Spinal cord (tissue), 10 donors: ENCODE measurements at places on chromosomes 16 and 17. TPM values are rescaled to one million over a fixed set of nuclear protein-coding genes. Genes with fewer than 3 reads are reported as not detected.

EMC8 gene
- 13.0 TPM for total RNA-seq

NPIPA7 gene
- total RNA-seq = 3.2 TPM

UNC13D gene
- total RNA-seq = 4.0 TPM

GRCh38 chr17:76567634-76568432 lies 17.8 kb downstream of the ST6GALNAC2 start:
- DNase-seq = no peak
- H3K36me3 ChIP-seq = peaks cover 36% of the 10 kb centered on the region
- peaks cover 59% of the 10 kb centered on the region for H3K4me1 ChIP-seq
- H3K27me3 ChIP-seq = no peaks in the 10 kb centered on the region
- no peak overlapping the region for H3K4me3 ChIP-seq
- no peak overlapping the region for H3K27ac ChIP-seq

- H3K27ac ChIP-seq = no peak overlapping the region
- H3K27me3 ChIP-seq = no peaks in the 10 kb centered on the region
- DNase-seq = no peak
- H3K36me3 ChIP-seq = peaks cover 31% of the 10 kb centered on the region
- H3K4me3 ChIP-seq = no peak overlapping the region
Measured at GRCh38 chr16:58563235-58563634, 47.9 kb downstream of the SETD6 start.

DNA sequence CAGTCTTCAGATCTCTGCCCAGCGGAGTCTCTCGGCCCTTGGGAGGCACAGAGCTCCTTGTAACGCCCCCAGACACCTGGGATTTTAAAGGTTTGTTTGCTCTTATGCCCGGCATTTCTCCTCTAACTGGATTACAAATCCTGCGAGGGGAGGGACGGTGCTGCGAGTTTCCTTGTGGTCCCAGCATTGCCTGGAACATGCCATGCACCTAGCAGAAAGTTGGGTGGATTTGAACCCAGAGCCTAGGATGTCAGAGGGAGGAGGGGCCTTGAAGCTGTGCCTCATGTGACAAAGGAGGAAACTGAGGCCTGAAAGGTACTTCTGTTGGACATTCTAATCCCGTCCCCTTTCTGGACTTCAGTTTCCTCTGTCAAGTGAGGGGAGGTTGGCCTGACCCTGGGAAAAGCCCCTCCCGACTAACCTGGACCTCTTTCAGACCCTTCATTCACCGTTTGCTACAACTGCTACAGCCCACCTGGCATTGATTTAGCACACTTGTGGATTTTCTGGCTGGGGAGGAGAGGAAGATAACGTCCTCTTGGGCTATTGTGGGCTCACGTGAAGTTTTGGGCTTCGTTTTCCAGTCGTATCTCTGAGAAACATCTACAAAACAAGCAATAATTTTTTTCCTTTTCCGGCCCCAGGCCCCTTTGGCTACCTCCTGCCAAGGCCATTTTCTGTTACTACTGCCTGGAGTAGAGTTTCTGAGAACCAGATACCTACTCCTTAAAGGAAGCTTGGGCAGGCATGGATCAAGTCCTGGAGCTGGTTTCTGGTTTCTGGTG lies 30.9 kb downstream of the MRC2 start:
- H3K27me3 ChIP-seq = no peaks in the 10 kb centered on the region
- no peak overlapping the region for H3K4me3 ChIP-seq
- H3K4me1 ChIP-seq = peaks cover 37% of the 10 kb centered on the region
- no peak for DNase-seq

- H3K36me3 ChIP-seq = peaks cover 14% of the 10 kb centered on the region
- H3K27ac ChIP-seq = no peak overlapping the region
- peaks cover 33% of the 10 kb centered on the region for H3K4me1 ChIP-seq
- H3K27me3 ChIP-seq = peaks cover 2% of the 10 kb centered on the region
Measured at GRCh38 chr17:45228763-45229539, 7.3 kb downstream of the FMNL1 start.
